LNCaP clone FGC (cell line): ENCODE measurements at places on chromosomes 3 and 15.

GRCh38 chr15:60413231-60413824 lies 15.5 kb upstream of the ANXA2 start:
- no peak for DNase-seq

DNA sequence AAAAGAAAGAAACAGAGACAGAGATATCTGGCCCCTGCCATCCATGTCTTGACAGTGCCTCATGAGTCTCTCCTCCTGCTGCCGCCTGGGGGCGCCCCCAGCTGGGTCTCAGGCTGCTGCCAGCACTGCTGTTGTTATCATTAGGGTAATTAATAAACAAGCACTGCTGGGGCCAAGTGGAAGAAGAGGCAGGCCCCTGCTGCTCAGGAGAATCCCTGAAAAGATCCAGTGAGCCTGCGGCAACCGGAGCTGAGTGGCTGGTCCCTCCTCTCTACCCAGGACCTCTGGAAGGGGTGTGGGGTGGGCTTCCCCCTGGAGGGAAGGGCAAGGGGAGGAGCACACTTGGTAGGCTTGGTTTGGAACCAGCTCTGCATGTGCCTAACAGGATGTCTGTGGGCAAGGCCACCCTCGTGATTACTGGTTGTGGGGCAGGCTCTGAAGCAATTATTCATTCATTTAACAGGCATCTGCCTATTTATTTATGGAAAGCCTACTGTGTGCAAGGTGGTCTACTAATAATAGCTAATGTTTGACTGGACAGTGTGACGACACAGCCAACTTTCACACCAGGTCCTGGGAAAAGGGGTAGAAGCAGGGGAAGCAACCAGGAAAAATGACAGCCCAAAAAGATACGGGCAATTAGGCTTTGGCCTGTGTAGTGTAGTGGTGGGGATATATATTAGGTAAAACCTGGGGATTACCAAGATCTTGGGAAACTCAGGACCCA lies 1.2 kb upstream of the TYRO3 start:
- peak; percentile 30 for DNase-seq

- peak; percentile 23 for DNase-seq
These were observed 315.7 kb upstream of the SLCO3A1 start for GRCh38 chr15:91537856-91538255.

GRCh38 chr15:60155661-60156060 lies 151.6 kb downstream of the FOXB1 start:
- no peak for DNase-seq

DNA sequence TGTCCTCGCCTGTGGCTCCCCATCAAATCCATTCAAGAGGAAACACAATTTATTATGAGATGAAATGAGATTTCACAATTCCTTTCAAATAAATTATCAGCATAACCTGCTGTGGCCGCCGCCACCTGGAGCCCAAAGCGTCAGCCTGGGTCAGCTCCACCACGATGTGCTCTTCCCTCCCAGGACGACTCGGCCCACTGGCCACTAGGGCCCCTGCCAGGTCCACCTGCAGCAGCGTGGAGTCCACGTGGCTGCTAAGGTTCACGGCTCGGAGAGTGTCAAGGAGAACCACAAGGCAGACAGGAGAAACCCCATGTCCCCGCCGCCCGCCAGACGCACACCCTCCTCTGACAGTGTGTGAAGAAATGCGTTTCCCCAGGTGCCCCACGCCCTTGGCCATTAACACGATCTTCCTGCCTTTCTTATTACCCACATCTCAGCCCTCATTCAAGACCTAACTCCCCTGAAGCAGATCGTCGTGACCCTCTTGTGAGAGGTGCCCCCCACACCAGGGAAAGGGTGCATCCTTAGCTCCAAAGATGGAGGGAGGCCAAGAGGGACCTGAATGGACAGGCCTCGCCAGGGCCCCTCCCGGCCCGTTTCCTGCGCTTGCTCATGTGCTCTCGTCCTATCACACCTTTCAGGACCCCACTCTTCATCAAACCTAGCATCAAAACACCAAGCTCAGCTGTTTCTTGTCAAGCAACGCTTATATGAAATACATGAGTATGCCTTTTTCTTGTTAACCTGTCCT lies 80.6 kb downstream of the OCA2 start:
- no peak for DNase-seq

- no peak for DNase-seq
These were observed 165.3 kb downstream of the FNDC3B start for GRCh38 chr3:172204716-172205115.
